ENCODE measurements at places on chromosomes 7 and 10. TPM values are rescaled to one million over a fixed set of nuclear protein-coding genes. Genes with fewer than 3 reads are reported as not detected.

- no peak overlapping the region for H3K4me3 ChIP-seq
- no peak for DNase-seq
- H3K36me3 ChIP-seq, result no peaks in the 10 kb centered on the region
- peaks cover 19% of the 10 kb centered on the region for H3K4me1 ChIP-seq
Observed at GRCh38 chr7:130356876-130357611, 12.4 kb downstream of the CPA5 start.

DNA sequence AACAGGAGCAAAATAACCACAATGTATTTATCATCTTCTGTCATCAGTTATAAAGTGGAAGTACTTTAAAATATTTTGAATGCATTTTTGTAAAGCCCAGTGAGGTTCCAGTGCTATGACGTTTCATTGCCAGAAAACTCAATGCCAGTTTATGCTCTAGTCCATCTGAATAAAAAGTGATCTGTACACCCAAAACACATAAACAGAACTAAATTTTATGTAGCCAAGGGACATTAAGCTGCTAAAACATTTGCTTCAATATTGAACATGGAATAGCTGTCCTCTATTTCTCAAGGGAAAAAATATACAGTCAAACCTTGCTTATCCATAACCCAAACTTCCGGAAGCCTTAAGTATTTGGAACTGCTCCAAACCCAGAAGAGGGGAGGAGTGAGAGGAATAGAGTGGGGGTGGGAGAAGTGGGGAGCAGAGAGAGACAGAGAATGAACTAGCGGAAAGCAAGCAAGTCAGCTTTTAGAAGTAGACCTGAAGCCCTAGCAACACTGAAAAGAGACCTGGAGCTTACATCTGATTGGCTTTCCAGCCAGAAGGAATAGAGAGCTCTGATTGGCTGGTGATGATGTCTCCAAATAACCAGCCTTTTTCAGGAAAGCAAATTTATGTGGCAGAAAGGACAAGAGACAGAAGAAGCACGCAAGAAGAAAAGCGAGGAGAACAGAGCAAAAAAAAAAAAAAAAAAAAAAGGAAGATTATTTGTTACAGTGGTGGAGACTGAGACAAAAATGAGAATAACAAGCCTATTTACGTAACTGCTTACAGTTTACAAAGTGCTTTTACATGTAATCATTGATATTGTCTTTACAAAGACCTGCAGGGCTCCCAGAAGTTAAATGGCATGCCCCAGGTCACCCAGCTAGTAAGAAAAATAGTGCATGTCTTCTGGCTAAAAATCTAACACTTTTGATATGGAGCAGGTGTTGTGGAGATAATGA lies 196.0 kb downstream of the RNLS start:
- peaks cover 5% of the 10 kb centered on the region for H3K4me1 ChIP-seq
- H3K4me3 ChIP-seq, result no peak overlapping the region
- H3K27me3 ChIP-seq, result no peaks in the 10 kb centered on the region

- H3K27me3 ChIP-seq, result no peaks in the 10 kb centered on the region
- H3K4me1 ChIP-seq, result peaks cover 11% of the 10 kb centered on the region
- H3K27ac ChIP-seq, result no peak overlapping the region
- no peak overlapping the region for H3K4me3 ChIP-seq
- H3K36me3 ChIP-seq, result no peaks in the 10 kb centered on the region
Observed at GRCh38 chr10:96414303-96414702, 55.5 kb upstream of the OPALIN start.

DNA sequence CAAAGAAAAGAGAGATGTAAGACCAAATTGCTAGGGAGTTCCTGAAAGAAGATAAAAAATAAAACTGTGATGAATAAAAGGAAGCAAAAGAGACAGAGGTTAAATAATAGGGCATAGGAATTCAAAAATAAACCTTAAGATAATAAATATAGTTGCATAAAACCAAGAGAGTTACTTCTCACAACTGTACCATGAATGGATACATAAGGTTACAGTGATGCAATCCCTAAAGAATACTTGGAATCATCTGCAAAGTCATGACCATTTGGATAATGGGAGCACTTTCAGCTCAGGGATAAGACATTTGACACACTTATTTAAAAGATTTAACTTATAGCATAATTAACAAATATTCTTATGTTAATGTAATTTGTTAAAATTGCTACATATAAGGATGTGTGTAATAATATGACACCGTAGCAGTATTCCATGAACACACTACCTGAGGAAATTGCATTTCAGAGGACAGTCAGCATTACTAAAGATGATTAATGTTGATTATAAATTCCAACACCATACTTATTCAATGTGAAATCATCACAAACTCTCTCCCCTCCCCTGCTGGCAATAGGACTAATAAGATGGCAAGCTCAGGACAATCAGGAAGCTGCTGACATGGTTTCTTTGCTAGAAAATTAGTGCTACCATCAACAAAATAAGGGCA lies 202.1 kb upstream of the AKR1E2 start:
- no peaks in the 10 kb centered on the region for H3K36me3 ChIP-seq
- no peak for DNase-seq
- no peak overlapping the region for H3K4me3 ChIP-seq
- H3K27me3 ChIP-seq, result no peaks in the 10 kb centered on the region
- H3K4me1 ChIP-seq, result no peaks in the 10 kb centered on the region

GRCh38 chr10:132301371-132302330 lies 6.1 kb downstream of the STK32C start:
- H3K36me3 ChIP-seq, result no peaks in the 10 kb centered on the region
- no peak for DNase-seq
- H3K4me3 ChIP-seq, result no peak overlapping the region
- no peak overlapping the region for H3K27ac ChIP-seq

- no peak for DNase-seq
- peaks cover 7% of the 10 kb centered on the region for H3K36me3 ChIP-seq
- H3K27ac ChIP-seq, result no peak overlapping the region
- H3K4me1 ChIP-seq, result no peaks in the 10 kb centered on the region
- no peak overlapping the region for H3K4me3 ChIP-seq
Observed at GRCh38 chr10:63391812-63392211, 74.0 kb downstream of the JMJD1C start.

GRCh38 chr7:98359395-98359794 lies 41.5 kb downstream of the BAIAP2L1 start:
- DNase-seq, result no peak
- H3K36me3 ChIP-seq, result no peaks in the 10 kb centered on the region
- H3K27ac ChIP-seq, result no peak overlapping the region
- no peak overlapping the region for H3K4me3 ChIP-seq
- H3K27me3 ChIP-seq, result no peaks in the 10 kb centered on the region
- no peaks in the 10 kb centered on the region for H3K4me1 ChIP-seq

- no peaks in the 10 kb centered on the region for H3K27me3 ChIP-seq
- H3K4me1 ChIP-seq, result peaks cover 29% of the 10 kb centered on the region
- no peaks in the 10 kb centered on the region for H3K36me3 ChIP-seq
Observed at GRCh38 chr7:55540226-55540858, 32.0 kb downstream of the VOPP1 start.

DNA sequence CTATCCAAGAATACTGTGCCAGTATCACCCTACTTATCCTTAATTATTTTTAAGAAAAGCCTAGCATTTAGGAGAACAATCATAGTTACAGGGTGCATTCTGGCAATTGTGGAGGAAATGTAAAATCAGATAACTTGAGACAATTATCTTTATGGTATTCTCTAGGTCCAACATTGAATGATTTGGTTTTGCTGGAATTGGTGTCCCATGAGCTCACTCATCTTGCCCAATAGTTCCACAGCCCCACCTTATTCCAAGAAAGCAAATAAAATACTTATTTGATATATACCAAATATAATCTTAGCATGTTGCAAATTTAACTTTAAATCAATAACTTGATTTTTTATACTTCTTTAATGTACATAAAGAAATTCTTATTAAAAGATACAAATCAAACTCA lies 65.3 kb downstream of the DGKB start:
- no peaks in the 10 kb centered on the region for H3K36me3 ChIP-seq
- H3K27me3 ChIP-seq, result no peaks in the 10 kb centered on the region
- no peak overlapping the region for H3K27ac ChIP-seq
- H3K4me1 ChIP-seq, result peaks cover 27% of the 10 kb centered on the region

- no peaks in the 10 kb centered on the region for H3K27me3 ChIP-seq
- H3K4me3 ChIP-seq, result no peak overlapping the region
Observed at GRCh38 chr7:151077705-151078232, 2.8 kb downstream of the FASTK start.

DNA sequence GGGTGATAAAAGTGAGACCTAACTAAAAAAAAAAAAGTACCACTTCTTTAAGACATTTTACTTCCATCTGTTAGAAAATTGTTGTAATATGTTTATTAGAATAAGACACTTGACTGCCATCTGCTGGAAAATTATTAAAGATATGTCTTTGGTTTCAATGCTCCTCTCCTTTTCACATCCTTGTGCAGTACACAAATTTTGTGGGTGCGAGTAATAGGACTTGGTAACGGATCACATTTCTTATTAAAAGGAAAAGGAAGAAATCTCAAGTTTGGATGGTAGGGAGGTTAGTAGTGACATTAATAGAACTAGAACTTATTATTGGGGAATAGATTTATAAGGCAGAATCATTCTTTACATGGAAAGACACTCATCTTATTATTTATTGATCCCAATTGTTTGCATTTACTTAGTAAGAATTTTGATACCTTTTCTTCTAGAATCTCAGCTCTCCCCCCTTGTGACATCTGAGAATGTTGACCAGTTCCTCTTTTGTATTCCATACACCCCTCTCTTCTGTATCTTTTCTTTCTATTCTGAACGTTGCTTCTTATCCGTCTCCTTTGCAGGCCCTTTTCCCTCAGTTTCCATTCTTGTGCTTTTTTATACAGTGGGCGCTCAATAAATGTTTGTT lies 43.0 kb upstream of the RPA3 start:
- H3K27me3 ChIP-seq, result no peaks in the 10 kb centered on the region
- H3K4me1 ChIP-seq, result peaks cover 6% of the 10 kb centered on the region
- no peak for DNase-seq
- no peak overlapping the region for H3K4me3 ChIP-seq

DNA sequence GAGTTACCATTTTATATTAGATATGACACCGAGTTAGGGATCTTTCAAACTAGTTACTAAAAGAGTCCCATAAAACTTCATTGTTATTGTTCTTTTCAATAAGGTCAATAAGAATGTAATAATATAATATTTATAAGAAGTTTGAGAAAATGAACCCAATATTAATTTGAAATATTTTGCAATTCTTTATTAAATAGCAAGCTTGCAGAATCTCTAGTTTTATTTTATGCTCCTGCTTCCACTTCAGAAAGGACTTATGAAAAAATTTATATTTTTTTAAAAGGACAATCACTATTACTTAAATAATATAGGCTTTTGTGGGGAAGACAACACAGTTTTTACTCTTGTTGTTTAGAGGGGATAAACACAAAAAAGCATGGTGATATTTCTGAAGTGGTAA lies 47.9 kb downstream of the LUC7L2 start:
- peaks cover 37% of the 10 kb centered on the region for H3K36me3 ChIP-seq
- H3K4me1 ChIP-seq, result no peaks in the 10 kb centered on the region
- no peak overlapping the region for H3K4me3 ChIP-seq
- DNase-seq, result no peak
- no peaks in the 10 kb centered on the region for H3K27me3 ChIP-seq

GRCh38 chr10:61903928-61904344 lies 2.4 kb downstream of the ARID5B start:
- H3K36me3 ChIP-seq, result no peaks in the 10 kb centered on the region
- no peaks in the 10 kb centered on the region for H3K4me1 ChIP-seq
- H3K4me3 ChIP-seq, result peak overlapping the region; percentile 69

- H3K4me3 ChIP-seq, result no peak overlapping the region
- H3K27me3 ChIP-seq, result no peaks in the 10 kb centered on the region
- no peak overlapping the region for H3K27ac ChIP-seq
Observed at GRCh38 chr10:123854003-123854402, 37.6 kb downstream of the CPXM2 start.

GRCh38 chr7:83985821-83986220 lies 208.8 kb downstream of the SEMA3A start:
- peaks cover 37% of the 10 kb centered on the region for H3K36me3 ChIP-seq
- no peak overlapping the region for H3K4me3 ChIP-seq
- no peaks in the 10 kb centered on the region for H3K27me3 ChIP-seq
- H3K27ac ChIP-seq, result no peak overlapping the region

DNA sequence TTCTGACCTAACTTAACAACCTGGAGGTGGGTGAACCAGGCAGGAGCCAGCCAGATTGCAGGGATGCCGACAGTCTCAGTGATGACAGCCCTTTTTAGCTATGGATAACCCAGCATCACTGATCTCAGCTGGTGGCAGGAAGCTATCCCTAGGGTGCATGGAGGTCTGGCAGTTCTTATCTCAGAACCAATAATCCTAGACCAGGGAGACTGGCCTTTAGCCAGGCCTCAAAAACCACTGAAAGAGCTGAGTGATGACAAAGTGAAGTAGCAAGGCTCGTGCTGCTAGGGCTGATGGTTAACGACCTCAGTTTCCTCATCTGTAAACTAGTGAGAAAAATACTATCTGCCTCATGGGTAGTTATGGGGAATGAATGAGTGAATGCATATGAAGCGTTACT lies 112.5 kb downstream of the RALA start:
- H3K4me3 ChIP-seq, result no peak overlapping the region
- H3K27me3 ChIP-seq, result peaks cover 7% of the 10 kb centered on the region
- no peak overlapping the region for H3K27ac ChIP-seq
- peaks cover 9% of the 10 kb centered on the region for H3K4me1 ChIP-seq

DNA sequence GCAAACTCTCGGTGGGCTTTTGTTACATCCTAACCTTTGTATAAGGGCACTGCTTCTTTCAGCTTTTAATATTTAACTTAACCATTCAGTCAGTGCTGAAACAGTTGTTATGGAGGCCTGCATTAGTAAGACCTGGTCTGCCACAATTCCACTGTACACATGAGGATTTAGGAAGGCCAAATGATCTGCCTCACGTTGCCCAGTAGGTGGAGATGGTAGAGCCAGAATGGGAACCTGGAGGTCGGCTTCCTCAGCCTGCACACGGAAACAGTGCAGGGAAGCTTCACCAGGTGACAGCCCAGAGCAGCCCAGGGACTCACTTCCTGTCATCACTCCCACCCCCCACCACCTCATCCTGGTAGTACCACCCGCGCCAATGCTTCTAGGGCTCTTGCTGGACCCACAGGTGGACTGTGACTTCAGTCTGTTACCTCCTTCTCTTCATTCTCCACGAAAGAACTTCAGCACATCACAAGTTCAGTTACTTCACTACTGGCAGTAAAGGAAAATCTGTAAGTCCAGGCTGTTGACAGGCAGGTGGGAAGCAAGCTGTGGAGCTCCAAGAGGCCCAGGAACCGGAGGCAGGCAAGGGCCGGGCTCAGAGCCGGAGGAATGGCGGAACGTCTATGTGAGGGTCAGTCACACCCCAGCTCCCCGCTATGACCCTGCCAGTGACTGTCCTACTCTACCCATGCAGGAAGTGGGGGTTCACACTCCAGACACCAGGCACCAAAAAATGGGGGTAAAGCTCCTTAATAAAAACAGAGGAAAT lies 480.3 kb upstream of the C7orf33 start:
- H3K27ac ChIP-seq, result no peak overlapping the region
- peak; percentile 17 for DNase-seq
- H3K27me3 ChIP-seq, result no peaks in the 10 kb centered on the region
- peaks cover 18% of the 10 kb centered on the region for H3K4me1 ChIP-seq

The SP8 gene
- total RNA-seq, result 60.7 TPM

The EIF4H gene
- total RNA-seq, result 214 TPM

The CPVL gene
- total RNA-seq, result 56.6 TPM

The FAM131B gene
- 20.1 TPM for total RNA-seq

The LEP gene
- total RNA-seq, result not detected

The CYP17A1 gene
- not detected for total RNA-seq

The MICU1 gene
- total RNA-seq, result 47.0 TPM

The SAMD9L gene
- total RNA-seq, result not detected

Measured in neural progenitor cell (in vitro differentiated cells).